ENCODE measurements at places on chromosomes 2 and 18.

- DNase-seq = no peak
These were observed 1.5 kb upstream of the TTC39C start for GRCh38 chr18:24013051-24013450.

- no peak for DNase-seq
These were observed 67.5 kb upstream of the MYCN start for GRCh38 chr2:15872854-15873253.

GRCh38 chr2:127674241-127675209 is 805 bp downstream of the LIMS2 start:
- peak; percentile 27 for DNase-seq

DNA sequence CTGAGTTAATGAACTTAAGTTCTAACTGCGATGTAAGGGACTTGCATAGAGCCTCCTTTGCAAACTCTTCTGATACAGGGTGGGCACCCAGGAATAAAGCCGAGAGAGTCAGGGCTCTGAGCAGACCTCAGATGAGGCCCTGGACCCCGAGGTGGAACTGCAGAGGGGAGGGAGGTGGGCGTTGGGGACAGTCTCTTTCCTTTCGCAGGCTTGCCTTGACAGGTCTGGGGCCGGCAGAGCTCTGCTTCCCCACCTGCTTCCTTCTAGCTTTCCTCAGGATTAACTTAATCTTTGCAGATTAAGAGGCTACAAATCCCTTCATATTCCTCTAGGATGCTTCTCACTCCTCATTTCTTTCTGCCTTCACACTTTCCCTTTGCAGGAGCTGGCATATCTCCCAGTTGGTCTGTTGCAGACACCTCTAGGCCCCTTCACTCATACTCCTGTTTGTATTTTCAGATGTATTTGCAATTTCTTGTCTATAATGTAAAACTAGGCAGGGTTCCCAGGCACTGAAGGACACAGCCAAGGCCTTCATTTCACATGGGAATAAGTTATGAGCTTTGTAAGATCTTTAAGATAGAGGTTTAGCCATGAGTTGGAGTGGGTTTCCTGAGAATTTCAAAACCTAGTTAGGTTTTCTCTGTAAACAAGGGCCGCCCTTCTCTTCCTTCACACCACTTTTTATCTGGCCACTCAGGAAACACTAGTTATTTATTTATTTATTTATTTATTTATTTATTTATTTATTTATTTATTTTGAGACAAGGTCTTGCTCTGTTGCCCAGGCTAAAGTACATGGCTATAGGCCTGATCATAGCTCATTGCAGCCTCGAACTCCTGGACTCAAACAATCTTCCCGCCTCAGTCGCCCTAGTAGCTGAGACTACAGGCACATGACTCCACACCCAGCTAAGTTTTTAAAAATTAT is 70.9 kb downstream of the MTCL1 start:
- DNase-seq = no peak

GRCh38 chr18:31998880-31999412 is 19.7 kb upstream of the RNF125 start:
- DNase-seq = no peak

Data from fibroblast of skin of scalp (primary cell).